ENCODE measurements at places on chromosomes 4 and X.

DNA sequence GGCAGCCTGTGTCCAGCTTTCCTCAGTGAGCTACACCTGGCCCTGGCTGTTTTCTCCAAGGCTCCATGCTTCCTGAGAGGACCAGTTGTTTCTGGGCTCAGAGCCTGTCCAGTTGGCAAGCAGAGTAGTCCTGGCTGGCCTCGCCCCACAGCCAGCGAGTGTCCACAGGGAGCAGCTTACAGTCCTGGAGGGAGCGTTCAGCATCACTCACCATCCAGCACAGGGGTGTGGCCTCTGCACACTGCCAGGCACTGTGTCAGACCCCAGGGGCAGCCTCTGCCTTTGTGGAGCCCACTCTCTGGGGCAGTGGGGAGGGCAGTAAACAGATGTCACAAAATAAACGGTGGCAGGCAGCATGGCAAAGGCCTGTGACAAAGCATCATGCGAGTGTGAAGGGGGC lies 23.9 kb downstream of the EVC start:
- no peak for DNase-seq

DNA sequence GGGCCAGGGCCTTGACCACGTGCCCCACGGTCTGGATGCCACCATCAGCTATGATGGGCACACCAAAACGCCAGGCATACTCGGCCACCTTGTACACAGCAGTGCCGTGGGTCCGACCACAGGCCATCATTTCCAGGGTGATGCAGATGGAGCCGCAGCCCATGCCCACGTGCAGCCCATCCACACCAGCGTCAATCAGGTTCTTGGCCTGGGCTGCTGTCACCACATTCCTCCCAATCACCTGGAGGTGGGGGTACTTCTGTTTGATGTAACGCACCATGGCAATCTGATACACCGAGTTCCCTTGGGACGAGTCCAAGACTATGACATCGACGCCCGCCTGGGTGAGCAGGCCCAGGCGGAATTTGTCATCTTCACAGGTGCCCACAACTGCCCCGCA lies 221.2 kb upstream of the ATP6AP2 start:
- no peak for DNase-seq

- DNase-seq: no peak
Observed at GRCh38 chr4:185139736-185140135, 3.3 kb upstream of the SLC25A4 start.

DNA sequence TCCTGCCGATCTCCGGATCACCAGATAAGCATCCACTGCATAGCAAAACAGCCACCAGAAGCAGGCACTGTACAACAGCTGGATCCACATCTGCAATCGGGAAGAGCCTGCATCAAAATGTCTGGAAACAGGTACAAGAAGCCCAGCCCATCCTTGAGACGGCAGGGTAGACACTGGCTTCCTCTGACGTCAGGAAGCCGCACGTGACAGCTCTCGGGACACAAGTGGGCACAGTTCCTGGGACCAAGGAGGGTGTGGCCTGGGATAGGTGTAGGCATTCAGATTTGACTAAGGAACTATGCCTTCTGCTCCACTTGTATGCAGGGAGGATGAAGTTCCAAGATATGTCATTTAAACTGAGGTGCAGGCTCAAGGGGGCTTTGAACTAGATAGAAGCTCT lies 6.3 kb downstream of the GPR143 start:
- DNase-seq: no peak

GRCh38 chr4:41257906-41258305 lies 1.2 kb downstream of the UCHL1 start:
- peak; percentile 3 for DNase-seq

DNA sequence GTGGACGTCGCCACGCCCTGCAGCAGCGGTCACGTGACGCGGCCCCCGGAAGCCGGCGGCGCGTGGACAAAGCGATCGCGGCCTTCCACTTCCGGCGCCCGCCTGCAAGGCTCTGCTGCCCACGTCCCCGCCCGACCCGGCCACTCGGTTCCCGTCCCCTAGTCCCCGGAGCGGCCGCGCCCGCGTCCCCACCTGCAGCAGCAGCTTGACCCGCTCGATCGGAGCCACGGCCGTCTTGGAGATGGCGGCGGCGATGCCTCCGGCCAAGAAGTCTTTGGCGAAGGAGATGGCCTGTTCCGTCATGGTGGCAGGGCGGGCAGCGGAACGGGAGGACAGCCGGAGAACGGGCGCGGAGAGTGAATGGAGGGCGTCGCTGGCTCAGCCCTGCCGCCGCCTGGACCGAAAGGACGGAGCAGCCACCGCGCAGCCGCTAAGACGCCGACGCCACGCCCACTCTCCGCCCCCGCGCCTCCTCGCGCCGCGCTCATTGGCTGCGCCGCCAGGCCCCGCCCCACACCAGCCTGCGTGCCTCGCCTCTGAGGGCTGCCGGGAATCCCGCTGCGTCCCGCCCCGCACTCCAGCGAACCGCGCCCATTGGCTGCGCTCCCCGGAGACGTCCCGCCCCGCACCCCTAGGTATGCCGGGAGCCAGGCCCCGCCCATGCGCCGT lies at the start of gene SLC25A6:
Gene SLC25A6 (minus strand): TSS at position 407 of the 669 bp plus-strand sequence. CDS start 104 bp downstream, at position 303.
- DNase-seq: peak; percentile 100

- no peak for DNase-seq
Observed at GRCh38 chr4:56235725-56236124, 151.6 kb downstream of the AASDH start.

DNA sequence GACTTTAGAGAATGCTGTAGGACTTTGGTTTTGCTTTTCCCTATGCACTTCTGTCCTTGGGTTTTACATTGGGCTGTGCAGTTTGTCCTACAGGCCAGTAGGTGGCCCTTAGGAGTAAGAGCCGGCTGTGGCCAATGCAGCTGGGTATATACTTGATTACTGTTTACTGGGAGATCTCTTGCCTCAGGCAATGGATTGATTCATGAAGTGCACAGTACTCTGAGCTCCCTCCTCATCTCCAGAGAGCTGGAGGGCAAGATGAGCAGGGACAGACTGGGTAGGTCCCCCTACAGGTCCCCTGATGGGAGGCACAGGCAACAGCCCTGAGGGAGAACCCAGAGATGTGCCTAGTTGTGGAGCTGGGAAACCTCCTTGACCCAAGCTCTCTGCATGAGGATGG lies 103.8 kb upstream of the QRFPR start:
- DNase-seq: peak; percentile 64

DNA sequence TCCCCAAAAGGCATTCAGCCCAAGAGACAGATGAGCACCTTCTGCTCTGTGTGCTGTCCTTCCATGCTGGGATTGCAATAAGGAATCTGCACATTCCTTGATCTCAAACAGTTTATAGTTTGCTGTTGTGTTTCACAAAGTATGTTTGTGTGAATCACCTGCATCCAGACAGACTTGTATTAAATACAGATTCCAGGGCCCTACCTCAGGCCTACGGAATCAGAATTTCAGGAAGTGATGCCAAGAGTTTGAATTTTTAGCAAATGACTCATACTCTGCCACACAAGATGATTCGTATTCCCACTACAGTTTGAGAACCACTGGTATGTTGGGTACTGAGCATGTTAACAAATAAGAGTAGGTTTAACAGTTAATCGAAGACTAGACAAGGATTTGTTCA lies 7.0 kb downstream of the VAMP7 start:
- DNase-seq: peak; percentile 28

DNA sequence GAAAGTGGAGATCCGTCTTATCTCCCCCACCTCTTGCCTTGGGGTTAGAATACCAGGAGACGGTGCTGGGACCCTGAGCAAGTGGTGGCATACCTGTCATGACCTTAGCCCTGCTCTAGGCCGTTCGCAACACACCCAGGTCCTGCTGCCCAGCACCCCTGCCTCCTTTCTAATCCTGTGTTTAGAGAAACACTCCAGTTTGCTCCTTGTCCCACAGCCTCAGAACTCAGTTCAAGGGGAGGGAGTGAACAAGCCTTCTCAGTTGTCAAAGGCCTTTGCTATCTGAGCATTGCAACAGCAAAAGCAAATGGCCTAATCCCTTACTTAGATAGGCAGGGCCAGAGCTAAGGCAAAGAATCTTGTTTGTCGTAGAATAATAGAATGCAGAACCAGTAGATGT lies 67.9 kb downstream of the CHRNA9 start:
- DNase-seq: no peak

- DNase-seq: no peak
Observed at GRCh38 chr4:153538487-153539357, 72.6 kb downstream of the TMEM131L start.

GRCh38 chr4:2424581-2424980 lies 5.8 kb downstream of the CFAP99 start:
- DNase-seq: no peak

GRCh38 chrX:122115604-122116003 lies 1068.2 kb downstream of the GLUD2 start:
- DNase-seq: no peak

DNA sequence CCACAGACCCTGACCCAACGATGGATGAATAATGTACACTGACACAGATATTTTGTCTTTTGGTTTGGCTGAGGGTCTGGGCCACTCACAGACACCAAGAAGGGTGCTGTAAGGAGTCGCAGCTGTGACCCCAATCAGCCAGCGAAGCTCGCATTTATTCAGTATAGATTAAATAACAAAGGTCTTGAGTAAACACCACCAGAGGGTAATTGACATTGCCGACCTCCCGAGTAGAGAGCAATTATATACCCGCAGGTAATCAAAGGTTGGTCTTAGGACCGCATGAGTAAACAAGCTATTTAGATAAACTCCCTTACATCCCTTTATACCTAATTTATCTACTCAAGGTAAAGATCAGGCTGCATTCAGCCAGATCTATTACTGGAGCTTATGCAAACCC lies 297.1 kb downstream of the ADAM29 start:
- DNase-seq: no peak
